ENCODE measurements at places on chromosomes 13 and 19.

DNA sequence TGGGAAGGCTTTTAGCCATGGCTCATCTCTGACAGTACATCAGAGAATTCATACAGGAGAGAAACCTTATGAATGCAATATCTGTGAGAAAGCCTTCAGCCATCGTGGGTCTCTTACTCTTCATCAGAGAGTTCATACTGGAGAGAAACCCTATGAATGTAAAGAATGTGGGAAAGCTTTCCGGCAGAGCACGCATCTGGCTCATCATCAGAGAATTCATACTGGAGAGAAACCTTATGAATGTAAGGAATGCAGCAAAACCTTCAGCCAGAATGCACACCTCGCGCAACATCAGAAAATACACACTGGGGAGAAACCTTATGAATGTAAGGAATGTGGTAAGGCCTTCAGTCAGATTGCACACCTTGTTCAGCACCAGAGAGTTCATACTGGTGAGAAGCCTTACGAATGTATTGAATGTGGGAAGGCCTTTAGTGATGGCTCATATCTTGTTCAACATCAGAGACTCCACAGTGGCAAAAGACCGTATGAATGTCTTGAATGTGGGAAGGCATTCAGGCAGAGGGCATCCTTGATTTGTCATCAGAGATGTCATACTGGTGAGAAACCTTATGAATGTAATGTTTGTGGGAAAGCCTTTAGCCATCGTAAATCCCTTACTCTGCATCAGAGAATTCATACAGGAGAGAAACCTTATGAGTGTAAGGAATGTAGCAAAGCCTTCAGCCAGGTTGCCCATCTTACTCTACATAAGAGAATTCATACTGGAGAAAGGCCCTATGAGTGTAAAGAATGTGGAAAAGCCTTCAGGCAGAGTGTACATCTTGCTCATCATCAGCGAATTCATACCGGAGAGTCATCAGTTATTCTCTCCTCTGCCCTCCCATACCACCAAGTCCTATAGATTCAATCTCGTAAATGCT is 10.7 kb downstream of the ZNF470 start:
- no peak for DNase-seq

DNA sequence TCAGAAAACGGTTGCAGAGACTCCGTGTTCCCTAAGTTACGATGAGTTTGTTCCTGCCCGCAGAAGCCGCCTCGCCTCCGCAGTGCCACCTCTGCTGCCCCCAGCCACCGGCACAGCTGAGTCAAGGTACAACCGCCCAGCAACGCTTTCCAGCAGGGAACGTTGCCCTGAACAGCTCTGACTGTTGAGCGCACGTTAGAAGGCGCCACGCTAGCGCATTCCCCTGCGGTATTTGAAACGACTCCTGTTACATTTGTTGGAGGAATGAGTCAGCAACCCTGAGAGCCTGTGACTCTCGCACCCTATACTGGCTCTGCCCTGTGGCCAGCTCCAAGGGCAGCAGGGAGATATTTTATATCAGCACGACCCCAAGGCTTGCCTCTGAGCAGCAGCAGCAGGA is 302.8 kb downstream of the TEX29 start:
- no peak for DNase-seq

- DNase-seq = no peak
These were observed 194.0 kb upstream of the SLITRK1 start for GRCh38 chr13:84076280-84076679.

GRCh38 chr13:65914716-65915115 is 1315.4 kb downstream of the PCDH9 start:
- no peak for DNase-seq

- DNase-seq = no peak
These were observed 562 bp downstream of the IQCN start for GRCh38 chr19:18273561-18274218.

- DNase-seq = no peak
These were observed 4.6 kb downstream of the SPRY2 start for GRCh38 chr13:80336370-80336769.

DNA sequence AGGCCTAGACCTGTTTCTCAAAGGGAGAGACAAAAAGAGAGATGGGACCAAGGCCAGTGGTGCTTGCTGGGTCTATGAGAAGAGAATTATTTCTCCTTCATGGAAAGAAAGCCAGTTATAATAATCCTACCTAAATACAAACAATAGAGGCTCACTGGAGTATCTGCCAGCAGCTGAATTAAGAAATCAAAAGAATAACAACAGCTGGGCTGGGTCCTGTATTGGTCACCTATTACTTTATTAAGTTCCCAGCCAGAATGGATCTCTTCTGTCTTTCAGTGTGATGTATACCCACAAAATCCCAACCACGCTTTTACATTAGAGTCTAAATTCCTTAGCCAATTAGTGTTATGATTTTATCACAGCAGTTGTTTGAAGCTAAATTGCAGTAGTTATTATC is 297.8 kb upstream of the DACH1 start:
- no peak for DNase-seq

DNA sequence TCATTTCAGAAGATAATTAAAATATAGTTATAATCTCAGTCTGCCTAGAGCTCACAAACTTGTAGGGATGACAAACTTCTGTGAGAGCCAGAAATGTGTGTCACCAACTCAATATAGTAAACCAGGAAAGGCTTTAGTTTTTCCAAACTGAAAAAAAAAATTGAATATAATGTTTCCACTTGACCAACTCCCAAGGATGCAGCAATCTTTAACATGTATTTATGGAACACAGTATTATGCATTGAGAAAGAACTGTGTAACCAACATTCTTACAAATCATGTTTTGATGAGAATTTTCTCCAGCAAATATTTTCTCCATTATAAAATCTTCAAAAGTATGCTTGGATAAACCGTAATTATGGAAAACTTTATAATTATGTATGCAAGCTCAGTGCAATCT is 50.1 kb upstream of the KLF12 start:
- no peak for DNase-seq

DNA sequence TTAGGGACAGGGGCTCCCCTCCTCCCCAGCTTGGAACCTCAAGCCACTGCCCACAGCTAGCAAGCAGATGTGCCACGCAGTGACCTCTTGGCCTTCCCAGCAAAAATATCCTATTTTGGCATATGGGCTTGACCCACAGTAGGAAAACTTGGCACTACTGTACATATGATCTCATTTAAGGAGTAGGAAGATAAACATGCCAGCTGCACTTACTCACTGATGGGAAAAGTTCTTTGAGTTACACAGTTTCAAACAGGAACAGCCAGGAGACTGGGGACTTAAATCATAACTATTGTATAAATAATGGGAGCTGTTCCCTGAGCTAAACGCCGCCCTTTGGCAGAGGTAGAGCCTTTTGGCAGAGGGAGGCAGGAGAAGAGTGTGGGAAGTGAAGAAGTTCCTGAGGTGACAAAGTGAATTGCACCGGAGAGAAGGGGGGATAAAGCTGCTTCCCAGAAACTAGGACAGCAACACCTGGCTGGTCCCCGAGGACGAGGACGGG is 6.1 kb downstream of the SACS start:
- no peak for DNase-seq

DNA sequence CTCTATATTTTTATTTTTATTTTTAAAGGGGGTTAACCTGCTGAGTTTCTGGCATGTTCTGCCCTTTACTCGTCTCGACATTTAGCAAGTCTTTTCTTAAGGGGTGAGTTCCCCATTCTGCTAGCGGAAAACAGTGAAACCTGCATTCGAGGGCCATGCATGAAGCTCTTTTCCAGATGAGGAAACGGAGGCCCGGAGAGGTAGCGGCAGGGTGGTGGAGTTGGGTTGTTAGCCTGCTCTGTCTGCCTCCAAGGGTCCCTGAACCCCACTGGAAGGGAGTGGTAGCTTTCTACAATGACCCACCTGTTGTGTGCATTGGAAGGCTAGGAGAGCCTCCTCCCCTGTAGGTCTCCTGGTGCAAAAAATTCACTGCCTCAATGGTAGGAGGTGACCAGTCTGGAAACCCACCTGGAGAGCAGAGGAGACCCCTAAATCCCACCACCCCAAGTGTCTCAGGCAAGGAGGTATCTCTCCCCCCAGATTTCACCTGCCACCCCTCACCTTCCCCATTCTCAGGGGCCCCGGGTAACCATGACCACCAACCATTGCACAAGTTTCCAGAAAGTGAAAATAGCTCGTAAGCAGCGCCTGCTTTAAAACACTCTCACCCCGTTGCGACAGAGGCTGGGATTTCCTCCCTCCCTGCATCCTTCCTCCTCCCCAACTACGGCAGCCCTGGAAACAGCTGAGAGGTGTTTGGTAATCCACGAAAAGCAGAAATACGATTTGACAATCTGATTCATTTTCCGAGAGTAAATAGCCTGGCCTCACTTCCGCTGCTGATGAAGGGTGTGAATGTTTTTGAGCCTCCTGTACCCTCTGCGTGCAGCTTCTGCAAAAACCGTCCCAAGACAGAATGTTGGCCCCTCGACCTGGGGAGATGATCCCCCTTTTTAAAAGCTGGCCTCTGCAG is 3.5 kb downstream of the KLF2 start:
- DNase-seq = peak; percentile 21

DNA sequence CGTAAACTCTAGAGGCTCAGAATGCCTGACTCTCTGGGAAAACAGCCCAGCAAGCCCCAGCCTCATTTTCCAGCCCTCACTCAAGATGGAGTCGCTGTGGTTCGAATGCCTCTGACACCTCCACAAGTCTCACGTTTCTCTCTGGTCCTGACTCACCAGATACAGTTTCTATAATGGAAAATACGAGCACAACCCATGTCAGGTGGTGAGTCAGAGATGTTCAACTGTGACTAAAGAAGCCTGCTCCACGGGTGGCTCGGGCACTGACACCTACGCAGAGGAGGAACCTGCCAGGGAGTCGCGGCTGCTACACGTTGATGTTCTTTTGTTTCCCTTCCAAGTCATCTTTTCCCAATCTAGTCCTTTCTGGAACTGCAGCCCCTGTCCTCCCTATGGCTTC is 87.1 kb upstream of the STK24 start:
- DNase-seq = no peak

DNA sequence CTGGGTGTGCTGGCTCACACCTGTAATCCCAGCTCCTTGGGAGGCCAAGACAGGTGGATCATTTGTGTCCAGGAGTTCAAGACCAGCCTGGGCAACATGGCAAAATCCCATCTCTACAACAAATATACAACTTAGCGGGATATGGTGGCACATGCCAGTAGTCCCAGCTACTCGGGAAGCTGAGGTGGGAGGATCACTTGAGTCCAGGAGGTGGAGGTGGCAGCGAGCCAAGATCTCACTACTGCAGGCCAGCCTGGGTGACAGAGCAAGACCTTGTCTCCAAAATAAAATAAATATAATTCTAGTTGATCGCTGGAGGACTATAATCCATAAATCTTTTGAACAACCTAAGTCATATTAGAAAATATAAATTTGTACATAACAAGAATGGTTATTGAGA is 1061.5 kb upstream of the PCDH9 start:
- no peak for DNase-seq

GRCh38 chr13:47033216-47033615 is 136.4 kb upstream of the HTR2A start:
- DNase-seq = no peak

DNA sequence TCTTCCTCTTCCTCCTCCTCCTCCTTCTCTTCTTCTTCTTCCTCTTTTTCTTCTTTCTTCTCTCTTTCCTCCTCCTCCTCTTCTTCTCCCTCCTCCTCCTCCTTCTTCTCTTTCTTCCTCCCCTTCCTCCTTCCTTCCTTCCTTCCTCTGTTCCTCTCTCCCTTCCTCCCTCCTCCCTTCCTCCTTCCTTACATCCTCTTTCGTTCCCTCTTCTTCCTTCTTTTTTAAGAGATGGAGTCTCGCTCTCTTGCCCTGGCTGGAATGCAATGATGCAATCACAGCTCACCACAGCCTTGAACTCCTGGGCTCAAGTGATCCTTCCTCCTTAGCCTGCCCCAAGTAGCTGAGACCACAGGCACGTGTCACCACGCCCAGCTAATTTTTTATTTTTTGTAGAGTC is 13.2 kb downstream of the EHD2 start:
- DNase-seq = no peak

DNA sequence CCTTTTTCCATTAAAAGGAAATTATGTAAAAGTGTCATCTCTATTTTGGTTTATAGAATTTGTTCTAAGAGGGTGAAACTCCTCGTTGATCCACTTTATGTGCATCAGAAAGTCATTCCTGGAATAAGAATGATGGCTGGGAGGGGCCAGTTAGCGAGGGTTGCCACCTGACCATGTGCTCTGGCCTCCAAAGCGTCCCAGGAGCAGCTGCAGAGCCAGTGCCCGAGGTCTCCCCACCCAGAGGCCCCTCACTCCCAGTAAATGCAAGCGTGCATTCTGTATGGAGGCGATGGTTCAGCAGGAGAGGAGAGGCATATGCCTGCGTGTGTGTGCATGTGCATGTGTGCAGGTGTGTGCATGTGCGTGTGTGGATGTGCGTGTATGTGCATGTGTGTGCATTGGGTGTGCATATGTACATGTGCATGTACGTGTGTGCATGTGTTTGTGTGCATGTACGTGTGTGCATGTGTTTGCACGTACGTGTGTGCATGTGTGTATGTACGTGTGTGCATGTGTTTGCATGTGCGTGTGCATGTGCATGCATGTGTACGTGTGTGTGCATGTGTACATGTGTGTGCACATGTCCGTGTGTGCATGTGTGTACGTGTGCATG is 345.8 kb downstream of the TEX29 start:
- DNase-seq = no peak

GRCh38 chr13:91126806-91127205 is 220.7 kb upstream of the MIR17HG start:
- DNase-seq = no peak

DNA sequence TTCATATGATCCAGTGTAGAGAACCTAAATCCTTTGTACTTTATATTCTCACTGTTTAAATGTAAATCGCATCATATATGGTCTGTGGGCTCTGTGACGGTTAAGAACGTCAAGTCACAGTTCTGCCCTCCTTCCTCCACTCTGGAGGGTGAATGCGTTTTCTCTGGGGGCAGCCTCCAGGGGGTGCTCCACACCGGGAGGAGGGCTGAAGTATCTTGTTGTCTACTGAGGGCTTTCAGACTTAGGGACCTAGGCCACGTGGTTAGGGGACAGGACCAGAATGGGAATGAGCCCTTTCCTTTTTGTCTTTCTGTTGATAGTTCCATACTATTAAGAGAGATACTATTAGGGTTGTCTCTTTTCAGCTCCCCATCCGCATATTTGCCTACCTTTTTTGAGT is 504.9 kb downstream of the FGF9 start:
- no peak for DNase-seq

Measured in C1 segment of cervical spinal cord (tissue), 14 donors.